ENCODE measurements at places on chromosomes 1 and 21.

DNA sequence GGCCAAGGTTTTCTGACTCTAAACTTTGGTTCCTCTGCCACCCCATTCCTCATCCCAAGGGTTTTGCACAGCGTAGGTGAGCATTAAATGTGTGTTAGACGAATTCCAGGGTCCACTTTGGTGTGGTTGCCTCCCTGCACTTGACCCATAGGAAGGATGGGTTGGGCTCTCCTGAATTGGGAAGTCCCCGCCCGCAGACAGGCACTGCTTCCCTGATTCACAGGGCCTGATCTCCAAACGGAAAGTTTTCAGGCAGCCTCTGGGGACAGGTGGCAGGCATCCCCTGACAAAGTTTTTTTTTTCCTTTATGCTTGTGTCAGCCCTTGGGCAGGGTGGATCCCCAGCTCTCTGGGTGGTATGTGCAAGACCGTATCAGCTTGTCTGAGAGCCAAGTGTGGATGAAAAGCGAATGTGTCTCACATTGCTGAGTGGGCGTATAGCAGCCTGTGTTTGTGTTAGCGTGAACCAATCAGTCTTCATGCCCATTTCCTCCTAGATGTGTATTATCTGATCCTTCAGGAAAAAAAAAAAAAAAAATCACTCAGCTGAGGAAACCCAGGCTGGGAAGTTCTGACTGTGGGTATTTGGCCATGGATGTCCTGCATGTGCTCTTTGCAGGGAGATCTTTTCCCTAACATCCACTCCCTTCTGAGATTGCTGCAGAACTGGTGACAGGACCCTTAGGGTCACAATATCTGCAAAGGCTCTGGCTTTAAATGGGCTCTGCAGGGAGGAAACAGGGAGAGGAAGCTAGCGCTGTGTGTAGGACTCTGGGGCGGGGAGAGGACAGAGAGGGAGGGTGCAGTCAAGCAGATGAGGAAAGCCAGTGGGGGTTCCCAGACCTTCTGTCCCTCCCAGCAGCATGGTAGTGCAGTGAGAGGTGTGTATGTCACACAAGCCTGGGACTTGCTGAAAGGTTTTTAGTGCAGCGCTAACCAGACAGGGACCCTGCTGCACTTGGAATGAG lies 42.2 kb upstream of the TRABD2B start:
- DNase-seq: no peak

GRCh38 chr1:60298290-60298689 lies 224.7 kb upstream of the C1orf87 start:
- no peak for DNase-seq

GRCh38 chr1:203037509-203038190 lies 11.4 kb downstream of the PPFIA4 start:
- DNase-seq: no peak

GRCh38 chr1:43942411-43942810 lies 4.3 kb upstream of the IPO13 start:
- DNase-seq: no peak

DNA sequence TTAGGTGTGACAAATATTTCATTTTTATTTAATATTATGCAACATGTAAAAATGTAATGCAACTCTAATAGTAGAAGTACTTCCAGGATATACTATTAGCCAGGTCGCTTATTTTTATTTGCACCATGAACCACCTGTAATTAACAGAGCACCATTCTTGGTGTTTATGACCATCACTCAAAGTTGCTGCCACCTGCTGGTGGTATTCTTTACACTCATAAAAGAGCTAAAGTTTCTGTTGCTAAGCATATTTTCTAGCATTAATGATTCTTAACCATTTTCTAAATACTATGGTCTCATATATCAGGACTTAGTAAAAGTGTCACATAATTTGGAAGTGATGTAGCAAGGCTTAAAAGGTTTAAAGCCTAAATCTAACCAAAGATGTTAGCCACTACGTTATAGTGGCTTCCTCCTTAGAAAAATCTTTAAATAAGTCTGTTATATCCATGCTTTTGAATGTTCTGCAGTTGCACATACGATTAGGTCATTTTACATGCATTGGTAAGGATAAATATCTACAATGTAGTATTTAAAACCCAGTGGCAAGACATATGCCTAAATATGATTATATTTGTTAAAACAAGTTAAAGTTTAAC lies 244.5 kb downstream of the NEGR1 start:
- DNase-seq: no peak

- DNase-seq: no peak
Observed at GRCh38 chr1:15676688-15677661, 7.1 kb upstream of the PLEKHM2 start.

DNA sequence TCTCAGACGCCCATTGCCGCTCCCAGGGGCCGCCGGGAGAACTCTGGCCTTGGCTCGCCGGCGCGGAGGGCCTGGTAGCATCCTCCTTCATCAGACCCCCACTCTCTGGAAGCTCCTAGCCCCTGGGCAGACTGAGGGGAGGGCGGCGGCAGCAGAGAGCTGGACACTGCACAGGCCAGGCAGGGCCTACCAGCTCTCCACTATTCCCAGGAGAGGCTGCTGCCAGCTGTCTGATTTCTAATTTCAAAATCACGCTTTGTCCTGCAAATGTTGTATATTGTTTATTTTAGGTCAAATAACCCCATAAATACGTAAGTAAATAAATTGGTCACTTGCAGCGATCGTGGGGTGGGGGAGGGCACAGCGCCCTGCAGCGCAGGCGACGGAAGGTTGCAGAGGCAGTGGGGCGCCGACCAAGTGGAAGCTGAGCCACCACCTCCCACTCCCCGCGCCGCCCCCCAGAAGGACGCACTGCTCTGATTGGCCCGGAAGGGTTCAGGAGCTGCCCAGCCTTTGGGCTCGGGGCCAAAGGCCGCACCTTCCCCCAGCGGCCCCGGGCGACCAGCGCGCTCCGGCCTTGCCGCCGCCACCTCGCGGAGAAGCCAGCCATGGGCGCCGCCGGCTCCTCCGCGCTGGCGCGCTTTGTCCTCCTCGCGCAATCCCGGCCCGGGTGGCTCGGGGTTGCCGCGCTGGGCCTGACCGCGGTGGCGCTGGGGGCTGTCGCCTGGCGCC lies at the start of gene MTARC1:
Gene MTARC1 (plus strand): TSS at position 577 of the 732 bp plus-strand sequence. CDS start 32 bp downstream, at position 609.
- DNase-seq: no peak

GRCh38 chr1:235925016-235925415 lies 58.3 kb upstream of the LYST start:
- no peak for DNase-seq

DNA sequence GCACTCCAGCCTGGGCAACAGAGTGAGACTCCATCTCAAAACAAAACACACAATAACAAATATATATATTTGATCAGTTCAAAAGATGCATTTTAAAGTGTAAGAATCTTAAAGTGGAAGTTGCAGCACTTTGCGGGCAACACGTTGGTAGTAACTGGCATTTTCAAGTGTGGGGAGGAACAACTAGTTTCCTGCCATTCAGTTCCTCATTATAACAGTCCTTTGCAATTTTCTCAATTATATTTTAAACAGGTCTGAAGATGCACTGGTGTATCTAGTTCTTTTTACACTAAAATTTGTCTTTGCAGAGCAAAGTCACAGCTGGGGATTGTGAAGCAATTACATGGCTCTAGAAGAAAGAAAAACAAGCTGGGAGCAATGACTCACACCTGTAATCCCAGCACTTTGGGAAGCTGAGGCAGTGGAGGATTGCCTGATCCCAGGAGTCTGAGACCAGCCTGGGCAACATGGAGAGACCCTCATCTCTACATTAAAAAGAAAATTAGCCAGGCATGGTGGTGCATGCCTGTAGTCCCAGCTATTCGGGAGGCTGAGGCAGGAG lies 25.3 kb downstream of the RRAGC start:
- DNase-seq: no peak

DNA sequence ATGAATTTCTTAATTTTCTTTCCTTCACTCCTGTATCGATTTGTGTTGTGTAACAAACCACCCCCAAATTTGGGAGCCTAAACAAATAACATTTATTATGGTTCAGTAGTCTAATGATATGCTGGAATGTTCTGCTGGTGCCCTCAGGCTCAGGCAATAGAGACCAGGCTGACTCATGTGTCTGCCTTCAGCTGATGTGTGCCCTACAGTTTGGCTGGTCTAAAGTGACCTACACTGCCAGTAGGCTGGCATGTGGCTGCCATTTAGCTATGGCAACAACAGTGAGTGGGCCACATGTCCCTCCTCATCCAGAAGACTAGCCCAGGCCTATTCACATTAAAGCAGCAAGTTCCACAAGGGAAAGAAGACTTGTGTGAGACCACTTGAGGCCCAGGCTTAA lies 115.8 kb downstream of the PTPRC start:
- DNase-seq: no peak

DNA sequence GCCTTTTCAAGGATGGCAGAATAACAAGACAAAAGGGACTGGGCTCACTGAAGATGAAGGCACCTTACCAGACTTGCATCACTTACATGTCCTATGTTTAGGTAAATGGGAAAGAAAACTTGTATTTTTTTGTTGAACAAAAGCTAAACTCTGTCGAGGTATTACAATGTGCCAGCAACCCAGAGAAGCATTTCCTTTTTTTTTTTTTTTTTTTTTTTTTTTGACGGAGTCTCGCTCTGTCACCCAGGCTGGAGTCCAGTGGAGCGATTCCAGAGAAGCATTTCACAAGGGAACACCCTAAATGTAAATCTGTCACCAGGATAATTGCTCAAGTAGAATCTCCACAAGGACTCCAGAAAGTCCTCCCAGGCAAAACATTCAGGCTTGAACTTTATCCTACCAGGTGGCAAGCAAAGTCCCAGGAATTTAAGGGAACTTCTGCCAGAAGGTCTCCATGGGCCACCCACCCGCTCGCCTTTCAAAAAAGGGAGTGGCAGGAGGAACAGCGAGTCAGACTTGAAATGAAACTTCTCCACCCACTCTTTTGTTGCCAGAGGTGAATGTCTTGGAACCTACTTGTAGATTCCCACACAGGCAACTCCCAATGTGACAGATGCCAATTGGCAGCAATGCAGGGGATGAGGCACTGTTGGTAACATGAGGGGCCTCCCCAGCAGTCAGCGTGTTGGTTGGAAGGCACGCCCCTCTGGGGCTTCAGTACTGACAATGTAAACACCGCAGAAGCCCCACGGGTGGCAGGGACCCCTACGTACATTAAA lies 125.0 kb downstream of the TIAM1 start:
- no peak for DNase-seq

DNA sequence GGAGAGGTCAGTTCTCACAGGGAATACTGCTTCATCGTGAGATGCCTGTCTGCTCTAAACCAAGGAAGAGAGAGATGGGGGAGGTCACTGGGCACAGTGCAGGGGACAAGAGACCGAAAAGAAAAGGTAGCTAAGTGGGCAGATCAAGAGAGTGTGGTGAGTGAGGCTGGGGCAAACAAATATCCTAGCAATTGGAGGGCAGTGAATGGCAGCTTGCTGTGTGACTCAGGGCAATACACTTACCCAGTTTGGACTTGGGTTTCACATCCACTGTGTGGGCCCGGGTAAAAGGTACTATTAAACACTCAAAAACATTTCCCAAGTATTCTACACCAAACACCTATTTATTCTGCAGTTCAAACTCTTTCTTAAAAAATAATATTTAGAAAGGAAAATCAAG lies 10.2 kb downstream of the PLXNA2 start:
- no peak for DNase-seq

DNA sequence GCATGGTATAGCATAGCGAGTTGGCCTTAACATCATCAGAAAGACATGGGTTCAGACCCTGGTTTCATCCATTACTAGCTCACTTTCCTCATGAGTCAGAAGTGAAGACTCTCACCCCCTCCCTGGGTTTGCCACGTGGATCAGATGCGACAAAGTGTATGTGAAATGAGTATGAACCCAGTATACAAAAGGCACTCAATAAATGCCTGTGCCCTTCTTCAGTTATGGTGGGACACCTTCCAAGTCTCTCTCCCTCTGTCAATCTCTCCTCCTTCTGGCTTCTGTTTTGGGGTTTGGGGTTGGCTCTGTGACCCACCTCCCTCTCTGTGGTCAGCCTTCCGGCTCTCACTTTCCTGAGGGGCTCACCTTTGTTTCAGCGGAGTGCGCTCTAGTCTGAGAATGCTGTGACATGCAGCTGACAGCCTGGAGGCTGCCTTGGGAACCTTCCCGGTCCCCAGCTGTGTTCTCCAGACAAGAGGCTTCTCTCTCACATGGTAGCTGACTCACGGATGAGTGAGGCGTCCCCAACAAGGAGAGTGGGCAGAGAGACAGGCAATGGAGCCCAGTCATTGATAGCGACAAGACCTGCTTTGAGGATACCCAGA lies 155.0 kb upstream of the EDN2 start:
- peak; percentile 40 for DNase-seq

GRCh38 chr1:196590012-196590708 lies 18.1 kb downstream of the KCNT2 start:
- no peak for DNase-seq

GRCh38 chr1:160437432-160438316 lies 37.3 kb downstream of the VANGL2 start:
- peak; percentile 33 for DNase-seq

GRCh38 chr21:25997788-25998611 lies 172.6 kb downstream of the APP start:
- no peak for DNase-seq

DNA sequence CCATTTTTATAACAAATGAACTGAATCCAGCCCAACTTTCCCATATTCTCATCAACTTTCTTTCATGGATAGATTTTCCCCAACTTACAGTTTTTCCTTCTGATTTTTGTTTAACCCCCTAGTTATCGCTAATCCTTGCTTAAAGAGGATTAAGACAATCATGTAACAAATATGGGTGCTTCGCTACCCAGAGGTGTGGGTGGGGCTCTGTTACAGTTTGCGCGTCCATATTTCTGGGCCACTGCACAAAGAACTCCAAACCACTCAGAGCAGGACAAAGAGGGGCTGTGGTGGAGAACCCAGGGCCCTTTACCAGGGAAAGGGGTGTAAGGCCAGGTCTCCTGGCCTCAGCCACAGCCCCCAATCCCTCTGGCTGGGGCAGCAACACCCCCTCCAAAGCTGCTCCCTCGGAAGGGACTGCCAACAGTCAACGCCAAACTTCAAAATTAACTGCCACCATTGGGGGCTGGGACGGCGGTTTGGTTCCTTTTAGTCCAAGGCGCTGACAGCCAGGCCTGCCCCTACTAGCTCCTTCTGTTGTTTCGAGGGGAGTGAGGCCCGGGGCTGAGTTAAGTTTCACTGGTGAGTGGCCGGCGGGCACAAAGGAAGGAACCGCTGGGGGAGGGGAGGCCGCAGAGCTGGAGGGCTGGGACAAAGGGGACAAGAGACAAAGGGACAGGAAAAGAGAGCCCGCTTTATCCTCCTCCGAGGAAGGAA lies 27.9 kb downstream of the SSBP3 start:
- DNase-seq: no peak

GRCh38 chr1:100469578-100469977 lies 68.4 kb upstream of the GPR88 start:
- DNase-seq: no peak

- no peak for DNase-seq
Observed at GRCh38 chr1:113808450-113809195, 3.7 kb downstream of the RSBN1 start.

GRCh38 chr1:90706437-90707362 lies 10.4 kb downstream of the BARHL2 start:
- no peak for DNase-seq
